Gastroesophageal sphincter (tissue), 4 donors: ENCODE measurements at places on chromosomes 2 and 18. TPM values are rescaled to one million over a fixed set of nuclear protein-coding genes. Genes with fewer than 3 reads are reported as not detected.

DNA sequence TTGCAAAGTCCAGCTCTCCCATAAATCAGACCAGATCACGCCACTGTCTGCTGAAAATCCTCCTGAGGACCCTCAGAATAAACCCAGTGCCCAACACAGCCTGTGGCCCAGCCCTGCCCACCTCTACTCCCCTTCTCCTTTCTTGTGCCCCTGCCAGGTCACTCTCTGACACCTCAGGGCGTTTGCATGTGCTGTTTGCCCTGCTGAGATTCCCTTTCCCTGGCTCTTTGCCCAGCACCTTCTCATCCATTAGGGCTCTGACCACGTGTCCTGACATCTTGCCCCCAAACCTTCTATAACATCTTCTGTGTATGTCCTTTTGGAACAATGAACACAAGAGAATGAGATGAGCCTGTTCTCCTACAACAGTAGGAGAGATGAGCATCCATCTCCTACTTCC lies 18.5 kb upstream of the NMUR1 start:
- ATAC-seq = no peak

Gene SNRNP27
- total RNA-seq = 59.4 TPM

DNA sequence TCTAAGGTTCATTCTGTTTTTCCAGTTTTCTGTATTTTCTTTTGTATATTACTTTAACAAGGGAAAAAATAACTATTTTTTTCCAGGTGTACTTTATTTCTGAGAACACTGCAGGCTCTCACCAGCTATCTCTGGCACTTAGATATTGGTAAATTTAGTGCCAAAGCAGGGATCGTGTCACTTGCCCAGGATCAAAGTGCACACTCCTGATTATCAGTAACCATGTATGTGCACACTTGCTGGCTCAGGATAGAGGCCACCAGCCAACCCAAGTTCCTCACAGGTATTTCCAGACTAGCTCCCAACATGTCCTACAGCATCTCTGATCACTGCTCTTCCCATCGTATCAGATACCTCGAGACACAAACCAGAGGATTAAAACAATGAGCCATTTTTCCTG lies 5.8 kb upstream of the FZD5 start:
- no peak for ATAC-seq

GRCh38 chr2:100321179-100321865 lies 979 bp downstream of the LONRF2 start:
- peak; percentile 63 for ATAC-seq

Gene CYBRD1
- total RNA-seq = 201 TPM
